ENCODE measurements at places on chromosomes 4 and X. TPM values are rescaled to one million over a fixed set of nuclear protein-coding genes. Genes with fewer than 3 reads are reported as not detected.
A peak's percentile ranks its signal among the peaks of the same experiment; 100 is the strongest.

The MTMR8 gene
- total RNA-seq = 1.6 TPM

The NALF2 gene
- 1.5 TPM for total RNA-seq

The WDR17 gene
- 1.3 TPM for total RNA-seq

GRCh38 chr4:55904576-55904975 lies 44.2 kb upstream of the CEP135 start:
- no peak for DNase-seq

- DNase-seq = no peak
Observed at GRCh38 chrX:19440713-19441112, 74.6 kb downstream of the MAP3K15 start.

DNA sequence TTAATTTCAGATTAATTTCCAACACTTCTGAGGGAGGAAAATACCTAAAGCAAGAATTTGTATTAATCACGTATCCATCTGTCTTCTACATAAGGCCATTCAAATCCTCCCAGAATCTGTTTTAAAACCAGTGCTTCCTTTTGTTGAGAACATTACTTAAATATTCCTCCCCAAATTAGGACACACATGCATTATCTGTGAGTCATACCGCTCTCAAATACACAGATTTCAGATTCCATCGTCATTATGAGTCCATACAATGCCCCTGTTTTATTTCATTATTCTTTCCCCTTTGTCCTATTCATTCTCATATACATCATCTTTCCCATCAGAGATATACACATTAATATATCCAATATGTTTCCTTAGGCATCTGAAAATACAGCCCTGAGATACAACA lies 57.3 kb upstream of the PRSS12 start:
- DNase-seq = no peak

- peak; percentile 38 for DNase-seq
Observed at GRCh38 chr4:129129143-129129542, 33.2 kb downstream of the C4orf33 start.

- no peak for DNase-seq
Observed at GRCh38 chr4:12595986-12596385, 888.2 kb downstream of the RAB28 start.

GRCh38 chr4:8704632-8705031 lies 112.1 kb downstream of the CPZ start:
- no peak for DNase-seq
